ENCODE measurements at places on chromosomes 7 and 10. TPM values are rescaled to one million over a fixed set of nuclear protein-coding genes. Genes with fewer than 3 reads are reported as not detected.

DNA sequence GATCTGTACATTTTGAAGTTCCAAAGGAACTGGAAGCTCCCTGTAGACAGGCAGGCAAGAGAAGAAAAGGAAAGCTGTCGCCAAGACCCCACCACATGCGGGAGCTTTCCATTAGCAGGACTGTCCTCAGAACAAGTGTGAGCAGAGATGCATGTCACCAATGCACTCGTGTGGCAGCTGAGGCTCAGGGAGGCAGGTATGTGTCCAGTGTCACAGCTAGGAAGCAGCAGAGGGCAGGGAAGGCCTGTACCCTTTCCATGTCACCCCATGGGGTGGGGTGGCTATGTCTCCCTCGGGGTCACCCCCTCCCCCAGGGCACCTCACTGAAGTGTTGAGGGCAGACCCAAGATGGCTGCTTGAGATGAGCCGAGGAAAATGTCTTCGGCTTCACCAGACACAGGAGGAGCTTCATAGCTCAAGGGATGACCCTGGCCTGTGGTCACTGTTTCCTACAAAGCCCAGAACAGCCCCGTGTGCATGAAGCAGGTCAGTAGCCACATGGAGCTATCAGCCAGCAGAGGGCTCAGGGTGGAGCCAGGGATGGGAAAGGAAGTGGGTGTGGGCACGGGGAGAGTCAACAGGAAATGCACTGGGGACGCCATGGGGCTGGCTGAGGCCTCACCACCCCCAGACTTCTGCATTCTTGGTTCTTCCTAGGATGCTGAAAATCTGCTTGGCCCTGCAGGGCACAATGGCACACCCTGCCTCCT, 96.6 kb downstream of the FAM53B start:
- DNase-seq: no peak

GRCh38 chr7:24931844-24932243, 48.1 kb downstream of the OSBPL3 start:
- no peak for DNase-seq

The ZNF277 gene
- total RNA-seq: 83.0 TPM

DNA sequence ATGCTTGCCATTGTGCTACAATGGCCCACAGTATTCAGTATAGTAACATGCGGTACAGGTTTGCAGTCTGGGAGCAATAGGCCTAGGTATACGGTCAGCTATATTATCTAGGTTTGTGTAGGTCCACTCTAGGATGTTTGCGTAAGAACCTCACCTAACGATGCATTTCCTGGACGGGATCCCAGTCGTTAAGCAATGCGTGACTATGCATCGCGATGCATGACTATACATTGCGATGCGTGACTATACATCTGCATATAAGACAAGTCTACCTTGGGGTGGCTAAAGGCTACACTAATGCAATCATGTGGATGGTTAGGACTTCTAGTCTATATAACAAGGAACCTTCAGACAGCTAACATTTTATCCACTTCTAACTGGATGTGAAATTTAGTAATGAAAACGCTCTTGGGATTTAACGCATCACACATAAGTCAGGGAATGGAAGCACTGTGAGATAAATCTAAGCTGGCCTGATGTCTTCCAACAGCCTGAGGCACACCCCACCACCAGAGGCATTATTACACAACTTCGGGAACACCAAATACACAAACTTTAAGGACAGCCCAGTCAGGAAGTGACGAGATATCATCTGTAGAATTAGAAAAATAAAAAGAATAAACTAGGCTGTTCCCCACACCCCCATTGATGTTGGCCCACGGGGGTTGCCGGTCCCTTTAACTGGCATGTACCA, 9.2 kb downstream of the GNA12 start:
- no peak for DNase-seq

The LRRC18 gene
- 0.66 TPM for total RNA-seq

- no peak for DNase-seq
Observed at GRCh38 chr7:44367475-44368043, 42.2 kb upstream of the CAMK2B start.

DNA sequence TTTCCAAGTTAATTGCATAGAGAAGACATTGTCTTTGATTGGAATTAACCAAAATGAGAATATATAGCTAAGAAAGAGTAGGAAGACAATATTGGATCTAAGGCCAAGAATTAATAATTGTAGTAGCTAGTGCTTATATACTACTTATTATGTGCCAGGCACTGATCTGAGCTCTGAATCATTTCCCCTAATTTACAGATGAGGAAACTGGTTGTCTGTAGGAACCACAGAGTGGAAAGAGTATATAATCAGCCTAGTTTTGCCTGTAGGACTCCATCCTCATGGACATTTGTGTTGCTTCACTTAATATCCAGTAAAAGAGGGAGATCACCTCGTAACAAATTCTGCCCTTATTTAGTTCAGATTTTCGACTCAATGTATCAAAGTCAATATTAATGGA, 127.9 kb downstream of the ARID5B start:
- no peak for DNase-seq

GRCh38 chr10:133044401-133044811, 43.3 kb upstream of the ADGRA1 start:
- no peak for DNase-seq

DNA sequence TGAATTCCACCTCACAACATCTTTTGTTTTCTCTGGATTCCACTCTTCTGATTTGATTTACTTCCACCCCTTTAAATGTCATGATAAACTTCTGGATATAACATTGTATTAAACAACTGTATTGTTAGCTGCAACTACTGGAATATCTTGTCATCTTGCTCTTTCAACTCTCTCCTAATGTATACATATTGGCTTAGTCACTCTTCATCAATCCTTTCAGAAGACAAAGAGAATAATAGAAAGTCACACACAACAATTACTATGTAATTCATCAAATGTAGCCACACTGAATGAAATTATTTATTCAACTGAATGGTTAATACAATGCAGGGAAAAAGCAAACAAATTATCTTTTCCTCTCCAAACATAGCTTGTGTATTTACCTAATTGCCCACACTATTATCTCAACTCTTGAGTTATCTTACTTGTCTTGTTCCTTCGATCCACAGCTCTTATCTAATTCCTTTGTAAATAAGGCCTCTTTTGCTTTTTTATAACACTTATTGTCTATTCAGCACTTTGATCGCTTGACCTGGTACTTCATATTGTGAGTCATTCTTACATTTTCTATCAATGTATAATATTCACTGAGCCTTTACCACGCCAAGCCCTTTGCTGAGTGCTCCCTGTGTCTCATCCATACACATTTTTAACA, 16.7 kb downstream of the SEMA3A start:
- DNase-seq: peak; percentile 52

- DNase-seq: no peak
Observed at GRCh38 chr7:95476072-95476847, 9.5 kb upstream of the ASB4 start.

GRCh38 chr7:123070702-123071286, 75.3 kb upstream of the TAS2R16 start:
- peak; percentile 8 for DNase-seq

The TAS2R5 gene
- total RNA-seq: 1.0 TPM

DNA sequence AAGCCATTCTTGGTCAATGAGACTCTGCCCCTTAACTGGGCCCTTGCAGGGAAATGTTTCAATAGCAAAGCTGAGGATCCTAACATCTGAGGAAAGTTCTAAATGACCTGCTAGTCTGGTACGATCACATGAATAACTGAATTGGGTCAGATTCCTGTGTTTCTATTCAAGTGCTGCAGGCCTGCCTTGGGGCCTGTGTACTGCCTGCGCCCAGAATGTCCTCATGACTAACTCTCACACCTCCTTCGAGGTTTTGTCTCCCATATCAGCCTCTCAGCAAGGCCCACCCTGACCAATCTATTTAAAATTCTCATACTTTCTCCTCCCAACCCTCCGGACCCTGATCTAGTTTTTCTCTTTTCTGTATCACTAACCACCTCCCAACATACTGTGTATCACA, 4.4 kb downstream of the JAZF1 start:
- DNase-seq: no peak

GRCh38 chr7:54944179-54944578, 74.6 kb upstream of the EGFR start:
- peak; percentile 45 for DNase-seq

- no peak for DNase-seq
Observed at GRCh38 chr10:86168256-86168655, 198.3 kb downstream of the GRID1 start.

GRCh38 chr10:101767966-101768790, 7.7 kb downstream of the FGF8 start:
- DNase-seq: no peak

DNA sequence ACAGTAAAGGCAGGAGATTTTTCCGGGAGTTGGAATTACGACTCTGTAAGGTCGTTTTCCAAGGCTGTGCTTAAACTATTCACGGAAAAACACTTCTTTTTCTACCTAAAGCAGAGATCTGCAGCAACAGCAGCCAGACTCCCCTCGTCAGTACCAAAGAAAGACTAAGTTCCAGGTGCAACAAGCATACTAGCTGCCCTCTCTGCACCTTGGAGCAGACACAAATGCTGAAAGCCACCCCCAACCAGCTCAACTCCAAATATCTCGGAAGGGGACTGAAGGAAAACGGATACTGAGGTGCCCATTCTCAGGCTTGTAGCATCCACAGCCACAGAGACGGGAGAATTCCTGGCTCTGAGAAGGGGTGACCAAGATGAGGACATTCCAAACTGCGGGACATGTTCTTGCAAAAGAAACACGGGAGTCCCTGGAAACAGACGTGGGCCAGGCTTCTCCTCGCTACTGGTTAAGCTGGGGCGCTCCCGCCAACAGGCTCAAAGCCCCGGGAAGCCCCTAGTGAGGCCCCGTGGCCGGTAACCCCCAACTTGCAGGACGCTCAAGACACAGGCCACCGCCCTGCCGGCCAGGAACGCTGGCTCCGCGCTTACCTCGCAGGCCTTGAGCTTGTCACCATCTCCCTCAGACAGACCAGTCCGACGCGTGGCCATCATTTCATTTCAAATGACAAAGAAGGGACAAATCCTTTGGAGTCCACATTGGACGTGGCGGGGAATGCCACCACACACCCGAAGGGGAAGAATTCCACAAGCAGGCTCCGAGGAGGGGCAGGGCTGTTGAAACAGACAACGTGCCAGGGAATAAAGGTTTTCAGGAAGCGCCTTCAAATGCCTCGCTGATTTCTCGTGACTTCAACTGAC, 2.2 kb downstream of the ARHGAP21 start:
- peak; percentile 35 for DNase-seq

The NACAD gene
- total RNA-seq: 1.3 TPM

GRCh38 chr7:24963218-24963617, 16.8 kb downstream of the OSBPL3 start:
- DNase-seq: peak; percentile 67

The TAF6 gene
- 41.5 TPM for total RNA-seq

DNA sequence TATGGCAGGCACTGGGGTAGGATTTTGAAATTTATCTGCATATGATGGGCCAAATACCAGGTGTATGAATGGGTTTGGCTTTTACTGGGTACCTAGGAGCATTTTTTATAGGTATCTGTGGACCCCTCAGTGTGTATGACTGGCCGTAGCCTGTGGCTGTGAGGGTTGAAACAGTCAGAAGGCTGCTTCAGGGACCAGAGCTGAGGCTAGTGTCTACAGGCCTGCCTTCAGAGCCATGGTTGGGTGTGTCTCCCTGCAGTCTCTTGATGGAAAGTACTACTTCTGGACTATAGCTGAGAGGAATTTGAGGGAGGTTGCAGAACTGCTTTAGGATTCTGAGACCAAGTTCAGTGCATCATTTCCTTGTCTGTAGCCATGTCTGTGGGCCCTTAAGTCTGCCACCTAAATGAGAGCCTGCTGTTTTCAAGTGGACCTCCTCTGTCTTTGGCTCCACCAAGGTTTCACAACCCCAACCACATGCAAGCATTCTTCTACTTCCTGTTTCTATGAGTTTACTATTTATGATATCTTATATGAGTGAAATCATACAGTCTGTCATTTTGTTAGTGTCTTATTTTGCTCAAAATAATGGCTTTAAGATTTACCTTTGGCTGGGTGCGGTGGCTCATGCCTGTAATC, 19.9 kb upstream of the ZNF138 start:
- no peak for DNase-seq

GRCh38 chr10:92967641-92968040, 93.0 kb upstream of the CYP26C1 start:
- no peak for DNase-seq
